ENCODE measurements at places on chromosomes 2 and 18. TPM values are rescaled to one million over a fixed set of nuclear protein-coding genes. Genes with fewer than 3 reads are reported as not detected.

DNA sequence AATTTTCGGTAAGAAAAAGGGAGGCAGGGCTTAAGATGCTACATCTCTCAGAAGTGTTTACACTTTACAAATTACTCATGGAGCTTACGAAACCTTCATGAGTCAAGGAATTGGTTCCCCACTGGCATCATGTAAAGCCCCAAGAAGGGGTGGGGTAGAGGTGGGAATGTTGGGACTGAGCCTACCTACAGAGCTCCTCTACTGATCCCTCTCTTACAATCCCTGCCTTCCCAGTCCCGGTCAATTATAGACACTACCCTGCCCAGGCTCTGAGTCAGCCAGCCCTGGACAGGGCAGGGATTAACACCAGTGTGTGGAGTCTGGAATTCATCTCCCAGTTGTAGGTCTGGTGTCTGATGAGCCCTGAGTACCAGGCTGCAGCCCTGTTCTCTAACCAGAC, 248.9 kb downstream of the PAX3 start:
- no peak for DNase-seq

- no peak for DNase-seq
Observed at GRCh38 chr2:189798312-189799029, 14.2 kb downstream of the PMS1 start.

DNA sequence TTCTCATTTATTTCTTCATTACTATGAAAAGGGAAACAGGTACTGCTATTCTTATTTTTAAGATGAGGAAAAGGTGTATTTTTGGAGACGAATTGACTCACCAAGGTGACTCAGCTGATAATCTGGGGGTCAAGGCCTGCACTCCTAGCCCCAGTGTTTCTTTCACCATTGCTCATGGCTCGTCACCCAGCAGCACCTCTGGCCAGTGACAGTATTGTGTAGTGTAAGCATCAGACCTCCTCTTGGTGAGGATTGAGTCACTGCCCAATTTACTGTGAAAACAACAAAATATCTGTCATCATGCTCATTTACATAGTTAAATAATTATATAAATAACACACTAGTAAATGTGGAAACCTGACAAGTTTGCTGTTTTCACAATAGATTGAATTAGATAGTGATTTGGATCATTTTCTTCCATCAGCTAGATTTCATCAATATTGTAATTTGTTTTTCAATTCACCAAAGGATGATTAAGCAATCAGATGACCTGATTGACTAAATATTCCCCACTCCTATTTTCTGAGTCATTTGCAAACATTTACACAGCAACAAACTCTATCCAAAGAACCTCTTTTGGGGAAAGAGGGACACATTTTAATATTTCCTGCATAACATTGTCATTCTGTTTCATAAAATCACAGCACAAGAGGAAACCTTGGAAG, 492.8 kb upstream of the RAB12 start:
- no peak for DNase-seq

DNA sequence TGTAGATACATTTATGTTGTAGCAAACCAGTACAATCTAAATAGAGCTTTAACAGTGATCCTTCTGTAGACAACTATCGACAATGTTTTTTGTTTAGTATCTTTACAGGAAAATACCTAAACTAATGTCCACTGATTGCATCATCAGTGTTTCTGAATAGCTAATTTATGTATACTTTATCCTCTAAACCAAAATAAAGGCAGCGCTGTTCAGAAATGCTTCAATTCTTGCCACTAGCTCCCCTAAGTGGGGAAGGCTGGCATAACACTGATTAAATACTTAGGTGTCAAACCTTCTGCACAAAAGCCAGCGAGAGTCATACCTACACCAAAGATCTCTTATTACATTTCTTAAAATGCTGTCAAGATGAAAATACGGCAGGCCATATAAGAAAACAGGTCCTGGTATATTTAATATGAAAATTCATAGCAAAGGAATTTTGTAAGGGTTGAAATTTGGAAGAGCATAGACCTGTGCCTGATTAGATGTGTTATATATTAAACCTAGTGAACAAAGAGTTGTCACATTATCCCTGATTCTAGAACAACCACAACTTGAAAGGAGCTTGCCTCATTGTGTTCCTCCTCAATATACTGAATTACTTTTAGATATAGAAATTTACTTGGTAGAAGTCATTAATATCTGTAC, 1693.4 kb upstream of the SLC39A10 start:
- DNase-seq, result no peak

DNA sequence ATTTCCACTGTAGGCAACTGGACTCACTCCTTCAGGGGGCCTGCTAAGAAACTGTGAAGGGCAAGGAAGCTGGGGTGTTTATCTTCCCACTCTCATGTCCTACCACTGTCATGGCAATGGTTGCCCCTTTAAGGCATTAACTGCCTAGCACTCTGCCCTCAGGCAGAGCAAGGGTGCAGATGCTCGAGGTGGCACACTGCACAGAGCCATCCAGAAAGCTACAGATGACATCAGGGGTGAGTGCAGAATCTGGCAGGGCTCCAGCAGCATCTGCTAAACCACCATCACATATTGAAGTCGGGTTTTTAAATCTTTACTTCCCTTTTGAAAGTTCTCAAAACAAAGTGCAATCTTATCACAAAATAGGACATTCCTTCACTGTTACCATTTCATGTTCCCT, 75.4 kb downstream of the RAPGEF4 start:
- no peak for DNase-seq

DNA sequence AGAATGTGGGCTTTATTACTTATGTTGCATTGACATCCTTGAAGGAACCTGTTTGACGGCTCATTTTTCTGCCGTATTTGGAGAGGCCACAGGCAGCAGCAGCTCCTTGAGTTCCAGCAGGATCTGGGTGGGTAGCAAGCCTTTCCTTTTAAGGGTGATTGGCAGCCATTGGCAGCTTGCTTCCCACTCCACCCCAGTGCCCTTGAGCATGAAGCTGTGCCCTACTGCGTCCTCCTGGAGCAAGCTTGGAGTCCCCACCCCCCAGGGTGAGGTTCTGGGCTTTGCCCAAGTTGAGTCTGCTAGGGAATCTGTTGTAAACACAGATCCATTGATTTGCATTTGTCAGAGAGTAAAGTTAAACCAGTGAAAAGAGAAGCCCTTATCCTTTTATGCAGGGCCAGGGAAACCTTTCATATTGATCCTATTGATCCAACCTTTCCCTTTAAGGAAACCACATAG, 9.2 kb downstream of the ONECUT2 start:
- no peak for DNase-seq

DNA sequence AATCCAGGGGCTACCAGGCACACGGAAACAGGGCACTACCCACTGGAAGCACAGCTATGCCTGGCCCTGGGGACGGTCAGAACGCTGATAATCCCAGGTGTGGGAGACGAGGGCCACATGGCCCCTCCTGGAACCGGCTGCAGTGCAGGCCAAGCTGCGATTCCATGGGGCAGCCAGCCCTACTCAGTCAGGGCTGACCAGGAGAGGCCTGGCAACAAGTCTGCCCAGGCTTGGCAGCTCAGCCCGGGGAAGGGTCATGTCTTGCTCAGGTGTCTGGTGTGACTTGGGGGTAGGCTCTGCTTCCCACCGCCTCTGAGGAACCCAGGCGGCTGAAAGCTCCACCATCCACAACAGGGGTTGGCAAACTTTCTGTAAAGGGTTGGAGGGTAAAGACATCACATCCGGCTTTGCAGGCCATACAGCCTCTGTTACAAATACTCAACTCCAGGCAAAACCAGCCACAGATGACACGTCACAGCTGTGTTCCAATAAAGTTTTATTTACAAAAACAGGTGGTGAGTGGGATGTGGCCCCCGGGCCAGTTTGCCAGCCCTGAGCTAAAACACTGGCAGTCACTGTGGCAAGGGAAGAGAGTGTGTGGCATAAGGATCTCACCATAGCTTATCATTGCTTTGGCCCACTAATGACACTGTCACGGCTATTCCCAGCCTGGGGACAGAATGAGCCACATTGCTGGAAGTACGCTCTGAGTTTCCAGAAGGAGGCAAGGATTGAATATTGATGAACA, 85.2 kb downstream of the NDUFA10 start:
- DNase-seq, result no peak

DNA sequence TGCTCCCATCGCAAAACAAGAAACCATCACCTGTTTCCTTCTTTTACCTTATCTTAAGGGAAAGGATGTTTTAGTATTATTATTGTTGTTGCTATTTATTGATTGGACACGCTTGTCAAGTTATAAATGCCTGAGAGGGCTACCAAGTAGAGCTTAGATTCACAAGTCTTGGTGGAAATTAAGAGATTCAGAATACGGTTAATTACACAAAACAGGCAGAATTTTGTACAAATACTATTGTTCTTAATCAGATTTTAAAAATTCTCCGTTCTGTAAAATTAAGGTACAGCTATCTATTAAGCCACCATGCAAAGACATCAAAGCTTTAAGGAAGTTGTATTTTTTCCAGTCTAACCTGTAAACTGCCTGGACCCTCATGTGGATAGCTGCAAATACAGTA, 1.1 kb upstream of the ZNF521 start:
- no peak for DNase-seq

PLCL1 gene
- 0.38 TPM for polyA plus RNA-seq

REEP1 gene
- 2.9 TPM for polyA plus RNA-seq

STPG4 gene
- not detected for polyA plus RNA-seq

All from pancreas (tissue), 10 donors.